ENCODE measurements at places on chromosomes 1 and 21. TPM values are rescaled to one million over a fixed set of nuclear protein-coding genes. Genes with fewer than 3 reads are reported as not detected.

DNA sequence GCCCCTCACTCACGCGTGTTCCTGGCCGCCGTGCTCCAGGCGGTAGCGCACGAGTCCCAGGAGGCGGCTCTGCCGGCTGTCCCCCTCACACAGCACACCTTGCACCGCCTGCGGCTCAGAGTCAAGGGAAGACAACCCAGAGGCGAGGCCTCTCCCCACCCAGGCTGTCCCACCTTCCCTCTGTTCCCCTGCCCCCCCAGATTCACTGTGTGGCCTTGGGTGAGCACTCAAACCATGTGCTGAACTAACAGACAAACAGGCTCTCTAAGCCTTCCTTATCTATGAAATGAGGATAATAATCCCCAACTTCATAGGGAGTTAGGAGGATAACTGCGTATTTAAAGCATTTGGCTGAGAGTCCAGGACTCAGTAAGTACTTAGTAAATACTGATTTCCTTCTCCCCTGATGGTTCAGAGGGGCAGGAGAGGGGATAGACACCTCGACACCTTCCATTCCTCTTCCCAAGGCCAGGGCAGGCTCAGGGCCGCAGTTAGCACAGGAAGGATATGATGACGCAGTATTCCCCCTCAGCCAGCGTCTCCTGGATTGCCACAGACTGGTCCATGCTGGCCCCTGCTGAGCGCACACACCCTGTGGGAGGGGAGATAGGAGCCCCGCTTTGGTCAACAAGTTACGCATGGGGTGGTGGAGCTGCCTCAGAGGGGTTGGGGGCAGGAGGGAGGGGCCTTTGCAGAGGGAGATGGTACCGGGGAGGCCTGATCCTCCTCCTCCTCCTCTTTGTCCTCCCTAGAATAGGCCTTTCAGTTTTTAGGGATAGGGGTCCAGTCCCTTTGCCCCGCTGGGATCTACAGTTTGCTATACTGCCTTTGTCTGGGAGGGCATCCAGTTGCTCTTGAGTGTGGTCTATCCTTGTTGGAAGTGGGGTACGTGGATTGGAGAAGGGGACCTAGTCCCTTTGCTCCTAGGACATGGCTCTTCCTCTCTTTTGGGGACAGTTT is 830 bp downstream of the INPP5B start:
- H3K36me3 ChIP-seq: peaks cover 33% of the 10 kb centered on the region
- peak overlapping the region; percentile 60 for H3K4me3 ChIP-seq
- H3K27me3 ChIP-seq: no peaks in the 10 kb centered on the region
- H3K4me1 ChIP-seq: peaks cover 26% of the 10 kb centered on the region

GRCh38 chr1:224357626-224358124 is 996 bp downstream of the CNIH4 start:
- no peak for DNase-seq
- peak overlapping the region; percentile 81 for H3K4me3 ChIP-seq
- peaks cover 38% of the 10 kb centered on the region for H3K4me1 ChIP-seq
- no peaks in the 10 kb centered on the region for H3K36me3 ChIP-seq
- no peaks in the 10 kb centered on the region for H3K27me3 ChIP-seq
- H3K27ac ChIP-seq: peak overlapping the region; percentile 92

GRCh38 chr21:38766987-38767722 is 38.6 kb upstream of the ETS2 start:
- H3K4me3 ChIP-seq: no peak overlapping the region
- no peaks in the 10 kb centered on the region for H3K27me3 ChIP-seq

- peaks cover 2% of the 10 kb centered on the region for H3K4me1 ChIP-seq
- no peaks in the 10 kb centered on the region for H3K27me3 ChIP-seq
- H3K36me3 ChIP-seq: no peaks in the 10 kb centered on the region
- no peak for DNase-seq
- H3K27ac ChIP-seq: no peak overlapping the region
These were observed 90.2 kb downstream of the C4BPA start for GRCh38 chr1:207194197-207194596.

DNA sequence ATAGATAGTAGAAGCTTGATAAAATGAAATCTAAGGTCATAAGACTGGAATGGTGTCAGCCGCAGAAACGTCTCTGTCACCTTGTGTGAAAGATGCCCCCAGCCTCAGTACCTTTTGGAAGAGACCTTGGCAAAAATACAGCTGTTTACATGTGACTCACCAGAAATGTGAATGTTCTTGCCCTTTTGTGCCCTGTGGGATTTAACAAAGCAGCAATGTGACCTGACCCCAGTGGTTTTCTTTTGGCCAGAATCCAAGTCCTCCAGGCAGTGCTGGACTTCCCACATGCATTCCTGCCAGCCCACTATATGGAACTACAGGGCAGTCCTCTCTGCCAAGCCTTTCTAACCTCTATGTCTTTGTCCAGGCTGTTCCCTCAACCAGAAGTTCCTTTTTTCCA is 27.2 kb upstream of the LRRC8C start:
- H3K4me3 ChIP-seq: no peak overlapping the region
- H3K36me3 ChIP-seq: no peaks in the 10 kb centered on the region
- H3K4me1 ChIP-seq: peaks cover 4% of the 10 kb centered on the region
- no peak overlapping the region for H3K27ac ChIP-seq
- DNase-seq: no peak
- no peaks in the 10 kb centered on the region for H3K27me3 ChIP-seq

DNA sequence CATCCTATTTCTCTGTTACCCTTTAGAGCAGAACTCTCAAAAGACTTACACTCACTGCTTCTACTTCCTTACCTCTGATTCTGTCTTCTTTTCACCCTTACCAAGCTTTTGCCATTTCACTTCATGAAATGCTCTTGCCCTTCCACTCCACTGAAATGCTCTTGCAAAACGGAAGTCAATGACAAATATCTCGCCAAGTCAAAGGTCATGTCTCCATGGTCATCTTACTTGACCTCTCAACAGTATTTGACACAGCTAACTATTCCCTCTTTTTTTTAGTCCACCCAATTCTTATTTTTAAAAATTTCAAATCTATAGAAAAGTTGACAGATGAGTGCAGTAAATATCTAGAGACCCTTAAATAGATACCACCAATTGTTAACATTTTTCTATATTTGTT is 107.7 kb downstream of the OLFML2B start:
- H3K36me3 ChIP-seq: peaks cover 5% of the 10 kb centered on the region
- no peak overlapping the region for H3K4me3 ChIP-seq
- no peaks in the 10 kb centered on the region for H3K4me1 ChIP-seq
- H3K27me3 ChIP-seq: no peaks in the 10 kb centered on the region
- no peak overlapping the region for H3K27ac ChIP-seq

DNA sequence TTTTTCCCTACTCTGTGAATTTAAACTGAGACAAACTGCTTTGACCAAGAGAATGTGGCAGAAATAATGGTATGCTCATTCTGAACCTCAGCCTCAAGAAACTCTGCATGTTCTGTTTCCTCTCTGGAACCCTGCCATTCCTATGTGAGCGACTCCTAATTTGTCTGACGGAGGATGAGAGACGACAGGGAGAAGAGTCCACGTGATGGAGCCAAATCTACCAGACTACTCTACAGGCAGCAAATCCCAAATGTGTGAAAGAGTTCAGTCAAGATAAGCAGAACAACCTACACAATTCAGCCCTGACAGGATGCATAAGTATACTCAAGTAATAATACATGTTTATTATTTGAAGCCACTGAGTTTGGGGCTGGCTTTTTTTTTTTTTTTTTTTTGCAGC is 153.5 kb downstream of the DPYD start:
- no peak overlapping the region for H3K27ac ChIP-seq
- no peaks in the 10 kb centered on the region for H3K27me3 ChIP-seq
- H3K4me3 ChIP-seq: no peak overlapping the region
- no peak for DNase-seq

GRCh38 chr1:207071426-207071825 is 17.2 kb upstream of the C4BPB start:
- no peak for DNase-seq
- H3K27ac ChIP-seq: no peak overlapping the region
- peaks cover 9% of the 10 kb centered on the region for H3K36me3 ChIP-seq
- no peaks in the 10 kb centered on the region for H3K4me1 ChIP-seq
- no peak overlapping the region for H3K4me3 ChIP-seq

GRCh38 chr1:188958461-188959115 is 1519.1 kb downstream of the BRINP3 start:
- H3K27ac ChIP-seq: no peak overlapping the region
- H3K4me1 ChIP-seq: no peaks in the 10 kb centered on the region
- DNase-seq: no peak
- no peaks in the 10 kb centered on the region for H3K36me3 ChIP-seq
- H3K27me3 ChIP-seq: no peaks in the 10 kb centered on the region
- H3K4me3 ChIP-seq: no peak overlapping the region

GRCh38 chr1:84736445-84736844 is 46.2 kb upstream of the SSX2IP start:
- DNase-seq: no peak
- no peak overlapping the region for H3K4me3 ChIP-seq
- no peaks in the 10 kb centered on the region for H3K27me3 ChIP-seq
- no peaks in the 10 kb centered on the region for H3K4me1 ChIP-seq
- H3K27ac ChIP-seq: no peak overlapping the region

HSD3B2 gene
- total RNA-seq: not detected

TCEA3 gene
- total RNA-seq: 141 TPM

HES5 gene
- total RNA-seq: 0.31 TPM

LCE1A gene
- total RNA-seq: not detected

ZC3H11A gene
- 68.4 TPM for total RNA-seq

MARK1 gene
- 1.0 TPM for total RNA-seq

GPR37L1 gene
- total RNA-seq: 0.03 TPM

Data from upper lobe of left lung (tissue), 6 donors.